ENCODE measurements at places on chromosomes 3 and 15.

DNA sequence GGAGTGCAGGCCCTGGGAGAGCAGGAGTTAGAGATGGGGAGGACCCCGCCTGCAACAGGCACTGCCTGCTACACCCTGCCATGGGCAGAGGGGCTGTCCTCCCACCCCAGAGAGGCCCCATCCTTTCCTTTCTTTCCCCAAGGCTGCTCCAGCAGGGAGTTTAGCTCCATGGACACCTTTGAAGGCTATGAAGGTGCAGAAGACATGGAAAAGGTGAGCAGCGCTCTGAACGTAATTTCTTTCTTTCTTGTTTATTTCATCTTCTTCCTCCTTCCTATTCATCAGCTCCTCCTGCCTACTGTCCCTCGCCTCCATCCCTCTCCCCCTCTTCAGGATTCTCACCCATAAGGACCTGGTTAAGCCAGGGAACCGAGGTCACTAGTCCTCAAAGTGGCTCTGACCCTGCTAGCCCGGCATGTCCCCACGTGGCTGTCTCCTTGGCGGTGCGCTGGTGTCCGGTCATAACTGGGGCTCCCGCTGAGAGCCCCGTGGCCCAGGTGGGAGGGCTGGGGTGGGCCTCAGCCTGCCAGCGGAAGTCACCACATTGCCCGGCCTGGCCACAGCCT, 16.0 kb upstream of the ADIPOQ start:
- no peak for DNase-seq

- DNase-seq: no peak
These were observed 1010.6 kb downstream of the ROBO2 start for GRCh38 chr3:78050276-78051065.

DNA sequence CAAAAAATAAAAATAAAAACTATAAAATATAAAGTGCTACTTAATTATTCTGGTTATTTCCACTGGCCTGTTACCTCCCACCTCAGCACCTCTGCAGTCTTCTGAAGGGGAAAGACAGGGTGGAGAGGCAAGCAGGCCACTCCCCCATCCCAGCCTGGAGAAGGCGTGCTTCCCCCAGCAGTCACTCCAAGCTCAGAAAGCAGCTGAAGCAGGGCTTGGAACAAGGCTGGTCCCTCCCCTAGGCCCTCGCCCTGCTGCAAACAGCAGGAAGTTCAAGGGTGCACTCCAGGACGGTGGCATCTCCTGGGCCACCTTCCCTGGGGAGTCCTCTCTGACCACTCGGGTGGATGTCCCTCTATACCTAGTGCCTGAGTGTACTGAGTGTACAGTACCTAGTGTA, 21.4 kb downstream of the CACNA2D2 start:
- DNase-seq: no peak

DNA sequence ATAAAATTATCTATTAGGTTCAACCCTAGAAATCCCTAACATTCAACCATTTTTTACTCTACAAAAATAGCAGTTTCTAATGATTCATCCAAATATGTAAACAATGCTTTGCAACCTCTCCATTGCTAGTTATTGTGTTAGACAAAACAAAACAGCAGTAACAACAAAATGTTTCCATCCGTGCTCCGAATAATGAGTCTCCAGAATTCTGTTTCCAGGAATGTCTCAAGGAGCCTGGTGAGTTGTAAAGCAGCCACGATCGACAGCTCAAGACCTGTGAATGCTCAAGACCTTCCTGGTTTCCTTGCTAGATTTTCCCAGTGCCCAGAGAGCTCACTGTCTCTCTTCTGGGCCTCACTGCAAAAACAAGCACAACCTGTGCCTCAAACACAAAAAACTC, 49.9 kb downstream of the CHRD start:
- no peak for DNase-seq

GRCh38 chr3:16273867-16274266, 8.9 kb downstream of the OXNAD1 start:
- no peak for DNase-seq

DNA sequence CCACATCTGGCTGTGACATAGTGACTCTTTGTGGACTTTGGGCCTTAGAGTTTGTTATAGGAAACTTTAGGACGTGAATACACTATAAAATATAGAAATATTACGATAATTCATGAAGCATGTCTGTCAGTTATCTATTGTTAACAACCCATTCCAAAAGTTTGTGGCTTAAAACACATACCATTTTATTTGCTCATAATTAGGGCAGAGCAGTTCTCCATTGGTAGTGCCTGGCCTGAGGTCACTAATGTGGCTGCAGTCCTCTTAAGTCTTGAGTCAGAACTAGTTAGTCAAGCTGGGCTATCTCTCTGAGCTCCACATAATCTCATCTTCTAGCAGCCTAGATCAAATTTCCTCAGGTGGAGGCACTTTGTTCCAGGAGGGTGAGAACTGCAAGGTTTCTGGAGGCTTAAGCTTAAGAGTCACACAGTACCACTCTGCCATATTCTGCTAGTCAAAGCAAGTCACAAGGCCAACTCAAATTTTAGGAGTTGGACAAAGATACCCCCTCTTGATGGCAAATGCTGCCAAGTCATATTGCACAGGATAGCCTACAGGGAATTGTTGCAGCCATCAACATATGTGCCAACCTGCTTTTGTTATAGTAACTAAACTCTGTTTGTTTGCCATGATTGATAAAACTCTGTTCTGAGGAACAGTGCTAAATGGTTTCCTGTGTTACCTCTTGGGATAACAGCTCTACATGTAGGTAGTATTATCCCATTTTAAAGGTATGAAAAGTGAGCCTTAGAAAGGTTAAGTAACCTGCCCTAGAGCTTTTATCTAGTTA, 8.7 kb downstream of the ATXN7 start:
- peak; percentile 21 for DNase-seq

DNA sequence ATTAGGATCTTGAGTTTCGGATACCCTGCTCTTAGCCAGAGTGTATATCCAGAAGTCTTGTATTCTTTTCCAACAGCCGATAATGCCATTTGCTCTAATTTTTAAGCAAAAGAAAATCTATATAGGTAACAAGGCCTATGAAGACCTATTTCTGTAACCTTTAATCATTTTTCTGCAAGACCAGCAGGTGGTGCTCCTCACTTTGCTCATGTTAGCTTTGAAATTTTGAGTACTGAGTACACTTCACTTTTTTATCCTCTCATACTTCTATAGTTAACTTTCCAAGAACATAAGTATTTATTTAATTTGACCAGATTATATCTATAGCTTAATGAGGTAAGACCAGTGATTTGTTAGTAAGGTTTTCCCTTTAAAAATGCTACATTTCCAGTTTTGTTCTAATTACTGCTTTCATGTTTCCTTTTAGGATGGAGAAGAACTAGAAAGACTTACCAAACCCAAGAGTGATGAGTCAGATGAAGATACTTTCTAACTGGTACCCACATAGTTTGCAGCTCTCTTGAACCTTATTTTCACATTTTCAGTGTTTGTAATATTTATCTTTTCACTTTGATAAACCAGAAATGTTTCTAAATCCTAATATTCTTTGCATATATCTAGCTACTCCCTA, 20.5 kb downstream of the SLC35A5 start:
- DNase-seq: peak; percentile 63

DNA sequence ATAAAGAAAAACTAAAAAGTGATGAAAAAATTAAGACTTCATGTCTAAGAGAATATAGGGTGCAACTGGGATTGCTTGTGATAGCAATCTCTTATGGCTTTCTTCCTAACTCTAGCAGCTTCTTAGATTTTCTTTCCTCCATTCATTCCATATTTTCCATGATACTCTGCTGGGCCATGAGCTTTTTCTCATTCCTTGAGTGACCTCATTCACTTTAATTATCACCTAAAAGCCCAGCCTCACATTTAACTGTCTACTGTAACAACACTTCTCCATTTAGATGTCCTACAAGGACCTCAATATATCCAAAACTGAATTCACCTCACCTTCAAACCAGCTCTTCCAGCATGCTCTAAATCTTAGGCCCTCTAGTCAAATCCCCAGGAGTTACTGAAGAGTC, 49.5 kb upstream of the ANKRD28 start:
- DNase-seq: no peak

DNA sequence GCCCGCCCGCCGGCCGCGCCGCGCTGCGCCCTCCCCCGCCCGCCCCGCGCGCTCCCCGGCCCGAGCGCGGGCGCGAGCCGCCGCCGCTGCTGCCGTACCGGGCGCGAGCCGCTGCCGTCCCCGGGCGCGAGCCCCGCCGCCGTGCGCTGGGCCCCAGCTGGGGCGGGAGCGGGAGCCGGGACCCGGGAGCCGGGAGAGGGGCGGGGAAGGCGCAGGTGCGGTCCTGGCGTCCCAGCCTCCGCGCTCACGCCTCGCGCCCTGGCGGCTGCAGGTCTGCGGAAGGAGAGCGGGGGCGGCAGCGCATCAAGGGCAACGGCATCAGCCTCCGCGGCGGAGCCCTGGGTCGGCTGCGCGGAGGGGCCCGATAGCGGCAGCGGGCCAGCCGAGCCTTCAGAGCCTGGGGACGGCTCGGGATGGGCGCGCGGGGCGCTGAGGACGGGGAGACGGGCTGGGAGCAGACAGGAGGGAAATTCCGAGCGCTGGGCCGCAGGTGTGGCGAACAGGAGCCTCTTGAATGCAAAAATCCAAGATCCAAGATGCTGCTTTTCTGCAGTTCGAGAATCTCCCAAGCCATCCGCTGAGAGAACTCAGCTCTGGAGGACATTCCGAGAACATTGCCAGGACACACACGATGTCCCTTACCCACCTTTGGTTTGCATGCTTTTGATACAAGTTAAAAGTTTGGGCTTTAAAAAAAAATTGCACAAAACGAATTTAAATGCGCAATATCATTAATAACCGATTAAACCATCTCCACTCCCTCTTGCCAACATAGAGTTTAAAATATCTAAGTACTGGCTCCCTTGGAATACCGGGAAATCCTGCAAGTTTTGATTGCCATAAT, 251.1 kb downstream of the TJP1 start:
- DNase-seq: no peak
